Tibial nerve (tissue), 4 donors: ENCODE measurements at places on chromosomes 16 and 17. TPM values are rescaled to one million over a fixed set of nuclear protein-coding genes. Genes with fewer than 3 reads are reported as not detected.

GRCh38 chr16:56938664-56939513 lies 6.9 kb downstream of the HERPUD1 start:
- H3K36me3 ChIP-seq = peaks cover 9% of the 10 kb centered on the region
- H3K4me1 ChIP-seq = no peaks in the 10 kb centered on the region
- DNase-seq = no peak
- no peak overlapping the region for H3K4me3 ChIP-seq

GRCh38 chr17:41061964-41062363 lies 2.0 kb upstream of the KRTAP2-3 start:
- no peak overlapping the region for H3K27ac ChIP-seq
- no peak overlapping the region for H3K4me3 ChIP-seq
- no peaks in the 10 kb centered on the region for H3K36me3 ChIP-seq
- no peaks in the 10 kb centered on the region for H3K27me3 ChIP-seq
- DNase-seq = no peak

GRCh38 chr16:88619859-88620815 lies 18.2 kb upstream of the IL17C start:
- no peaks in the 10 kb centered on the region for H3K27me3 ChIP-seq
- peaks cover 20% of the 10 kb centered on the region for H3K4me1 ChIP-seq
- H3K36me3 ChIP-seq = no peaks in the 10 kb centered on the region
- H3K4me3 ChIP-seq = no peak overlapping the region
- no peak for DNase-seq

GRCh38 chr17:35775583-35775982 lies 14.9 kb downstream of the C17orf50 start:
- DNase-seq = no peak
- no peaks in the 10 kb centered on the region for H3K27me3 ChIP-seq
- H3K4me3 ChIP-seq = no peak overlapping the region
- H3K27ac ChIP-seq = peak overlapping the region; percentile 53

DNA sequence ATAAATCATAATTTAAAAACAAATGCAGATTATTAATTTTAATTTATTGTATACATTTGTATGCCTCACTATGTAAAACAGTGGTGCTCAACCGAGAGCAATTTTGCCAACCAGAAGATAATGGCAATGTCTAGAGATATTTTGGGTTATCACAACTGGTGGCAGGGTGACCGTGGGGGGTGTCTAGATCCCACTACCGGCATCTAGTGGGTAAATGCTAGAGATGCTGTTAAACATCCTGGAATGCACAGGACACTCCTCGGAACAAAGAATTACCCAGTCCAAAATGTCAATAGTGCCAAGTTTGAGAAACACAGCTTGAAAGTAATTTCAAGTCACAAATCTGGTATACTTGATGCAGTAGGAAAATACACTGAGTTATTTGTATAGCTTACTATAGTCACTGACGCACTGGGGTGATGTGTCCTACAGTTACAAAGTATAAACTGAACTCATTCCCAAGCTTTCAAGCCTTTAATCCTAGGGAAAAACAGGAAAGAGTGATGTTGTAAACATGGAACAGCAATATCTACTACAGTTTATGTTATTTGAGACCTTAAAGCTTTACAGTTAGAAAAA lies 133.5 kb downstream of the BRIP1 start:
- H3K36me3 ChIP-seq = no peaks in the 10 kb centered on the region
- DNase-seq = no peak
- no peaks in the 10 kb centered on the region for H3K27me3 ChIP-seq
- no peaks in the 10 kb centered on the region for H3K4me1 ChIP-seq

DNA sequence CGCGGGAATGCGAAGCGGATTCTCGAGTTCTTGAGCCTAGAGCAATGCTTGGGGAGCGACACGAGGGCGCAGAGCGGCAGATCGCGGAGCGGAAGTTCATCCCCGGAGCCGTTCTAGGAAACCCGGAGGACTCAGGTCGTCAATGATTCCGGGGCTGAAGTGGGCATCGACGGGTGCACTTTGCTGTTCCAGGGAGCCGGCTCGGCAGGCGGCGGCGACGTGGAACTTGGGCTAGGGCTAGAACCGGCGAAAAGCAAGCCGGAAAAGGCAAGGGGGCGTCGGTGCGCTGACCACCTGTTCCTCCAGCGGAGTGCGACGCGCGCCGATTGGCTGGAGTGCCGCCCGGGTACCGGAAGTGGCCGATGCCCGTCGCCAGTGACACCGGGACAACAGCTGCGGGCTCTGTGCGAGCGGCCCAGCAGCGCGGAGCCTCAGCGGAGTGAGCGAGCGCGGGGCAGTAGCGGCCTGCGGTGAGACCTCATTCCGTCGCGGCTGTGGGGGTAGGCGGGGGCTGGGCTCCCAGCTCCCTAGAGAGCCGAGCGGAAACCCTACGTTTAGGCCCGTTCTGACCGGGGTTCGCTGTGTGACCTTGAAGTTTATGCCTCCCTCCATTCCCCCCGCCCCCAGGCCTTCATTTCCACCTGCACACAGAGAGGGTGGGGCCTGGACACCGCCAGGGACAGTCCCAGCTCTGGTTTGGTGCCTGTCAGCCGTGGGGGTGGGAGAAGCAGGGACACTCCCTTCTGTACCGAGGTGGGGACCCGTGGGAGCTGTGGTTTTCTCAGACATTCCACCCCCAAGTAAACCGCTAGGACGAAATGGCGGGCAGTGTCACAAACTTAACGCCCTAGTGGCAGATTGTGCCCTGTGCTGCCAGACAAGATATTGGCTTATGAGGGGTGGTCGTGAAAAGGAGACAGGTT lies at the start of gene ZFP3:
Gene ZFP3 (plus strand): TSS at position 362 of the 923 bp plus-strand sequence. CDS start 13,038 bp downstream, outside the sequence.
- peak within 1 kb of the TSS; percentile 51 for H3K4me3 ChIP-seq
- H3K4me1 ChIP-seq = no peaks in the 10 kb centered on the region
- DNase-seq = peak; percentile 46
- H3K27me3 ChIP-seq = no peaks in the 10 kb centered on the region

DNA sequence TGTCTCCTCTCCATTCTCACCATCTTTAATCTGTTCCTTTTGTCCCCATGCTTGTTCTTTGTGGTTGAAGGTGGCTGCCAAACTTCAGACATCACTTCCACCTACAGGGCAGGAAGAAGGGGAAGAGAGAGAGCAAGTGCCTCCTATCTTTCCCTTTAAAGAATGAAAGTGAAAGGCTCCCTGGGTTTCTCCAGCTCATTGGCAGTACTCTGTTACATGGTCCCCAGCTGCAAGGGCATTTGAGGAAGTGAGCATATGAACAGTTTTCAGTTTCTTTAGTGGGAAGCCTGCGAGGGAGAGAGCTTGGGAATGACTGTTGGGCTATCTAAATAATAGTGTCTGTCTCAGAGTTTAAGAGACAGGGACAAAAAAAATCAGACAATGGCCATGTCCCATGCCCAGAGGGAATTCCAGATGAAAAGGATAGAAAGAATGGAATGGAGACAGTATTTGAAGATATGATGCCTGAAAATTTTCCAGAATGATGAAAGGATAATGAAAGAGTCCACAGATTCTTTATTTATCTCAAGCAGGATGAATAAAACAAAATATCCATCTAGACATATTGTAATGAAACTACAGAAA lies 159.9 kb downstream of the LGALS9B start:
- no peak overlapping the region for H3K27ac ChIP-seq
- H3K36me3 ChIP-seq = peaks cover 44% of the 10 kb centered on the region
- H3K27me3 ChIP-seq = no peaks in the 10 kb centered on the region
- DNase-seq = no peak
- no peaks in the 10 kb centered on the region for H3K4me1 ChIP-seq
- H3K4me3 ChIP-seq = no peak overlapping the region

- DNase-seq = no peak
- no peak overlapping the region for H3K27ac ChIP-seq
- H3K36me3 ChIP-seq = no peaks in the 10 kb centered on the region
Measured at GRCh38 chr16:78641433-78641832, 542.0 kb downstream of the WWOX start.

DNA sequence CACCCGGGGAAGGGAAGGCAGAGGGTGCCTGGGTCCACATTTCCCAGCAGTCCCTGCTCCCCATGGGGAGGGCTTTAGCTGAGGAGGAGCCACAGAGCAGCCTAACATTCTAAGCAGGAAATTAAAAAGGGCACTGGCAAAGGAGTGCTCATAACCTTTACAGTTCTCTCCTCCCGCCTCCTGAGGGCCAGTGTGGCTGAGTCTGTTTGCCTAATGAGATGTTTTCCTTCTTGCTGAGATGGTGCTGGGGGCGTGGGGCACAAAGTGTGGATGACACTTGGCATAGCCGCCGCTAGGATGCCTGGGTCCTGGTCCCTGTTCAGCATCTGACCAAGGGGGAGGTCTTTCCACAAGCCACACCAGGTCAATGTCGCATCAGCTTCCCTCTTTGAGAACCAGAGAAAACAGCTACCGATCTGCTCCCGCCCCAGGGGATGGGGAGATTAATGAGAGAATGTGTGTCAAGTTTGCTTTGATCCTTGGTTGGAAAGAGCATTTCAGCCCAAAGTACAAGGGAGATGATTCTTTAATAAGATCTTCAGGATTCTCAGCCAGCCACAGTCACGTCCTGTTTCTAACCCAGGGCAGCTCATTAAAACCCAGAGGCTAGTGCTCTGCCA lies 5.8 kb downstream of the KIF18B start:
- DNase-seq = no peak
- no peaks in the 10 kb centered on the region for H3K36me3 ChIP-seq
- H3K4me3 ChIP-seq = no peak overlapping the region
- no peaks in the 10 kb centered on the region for H3K4me1 ChIP-seq

DNA sequence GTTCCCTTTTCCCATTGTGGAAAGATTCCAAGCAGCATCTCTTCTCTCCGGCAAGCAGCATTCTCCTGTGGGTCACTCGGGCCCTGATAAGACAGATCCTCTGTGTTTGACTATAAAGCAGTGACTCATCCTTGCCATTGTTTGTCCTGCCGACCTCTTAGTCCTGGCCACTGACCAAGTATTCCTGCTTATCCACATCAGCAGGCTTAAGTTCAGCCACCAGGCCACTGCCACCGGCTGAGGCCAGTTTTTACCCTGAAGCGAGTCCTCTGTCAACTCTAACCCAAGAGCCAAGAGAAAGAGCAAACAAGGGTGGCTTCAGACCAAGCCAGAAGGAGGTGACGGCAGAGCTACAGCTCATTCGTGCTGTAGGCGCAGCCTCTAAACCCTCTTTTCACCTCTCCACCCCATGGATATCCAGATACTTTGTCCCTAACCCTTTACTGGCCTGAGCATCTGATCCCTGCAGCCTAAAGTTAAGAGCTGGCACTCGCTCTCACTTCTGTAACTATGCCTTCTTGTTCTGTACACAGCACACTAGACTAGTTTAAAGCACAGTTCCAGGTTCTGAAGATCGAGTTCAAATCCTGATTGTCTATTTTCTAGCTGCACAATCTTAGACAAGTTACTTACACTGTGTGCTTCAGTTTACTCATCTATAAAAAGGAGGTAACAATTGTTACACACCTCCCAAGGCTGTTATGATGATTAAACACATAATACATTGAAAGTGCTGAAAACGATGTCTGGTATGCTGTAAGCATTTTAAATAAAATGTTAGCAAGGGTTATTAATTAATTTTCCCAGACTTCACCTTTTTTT lies 31.0 kb downstream of the SOX9 start:
- DNase-seq = no peak
- no peak overlapping the region for H3K4me3 ChIP-seq
- no peaks in the 10 kb centered on the region for H3K27me3 ChIP-seq
- H3K27ac ChIP-seq = peak overlapping the region; percentile 4

DNA sequence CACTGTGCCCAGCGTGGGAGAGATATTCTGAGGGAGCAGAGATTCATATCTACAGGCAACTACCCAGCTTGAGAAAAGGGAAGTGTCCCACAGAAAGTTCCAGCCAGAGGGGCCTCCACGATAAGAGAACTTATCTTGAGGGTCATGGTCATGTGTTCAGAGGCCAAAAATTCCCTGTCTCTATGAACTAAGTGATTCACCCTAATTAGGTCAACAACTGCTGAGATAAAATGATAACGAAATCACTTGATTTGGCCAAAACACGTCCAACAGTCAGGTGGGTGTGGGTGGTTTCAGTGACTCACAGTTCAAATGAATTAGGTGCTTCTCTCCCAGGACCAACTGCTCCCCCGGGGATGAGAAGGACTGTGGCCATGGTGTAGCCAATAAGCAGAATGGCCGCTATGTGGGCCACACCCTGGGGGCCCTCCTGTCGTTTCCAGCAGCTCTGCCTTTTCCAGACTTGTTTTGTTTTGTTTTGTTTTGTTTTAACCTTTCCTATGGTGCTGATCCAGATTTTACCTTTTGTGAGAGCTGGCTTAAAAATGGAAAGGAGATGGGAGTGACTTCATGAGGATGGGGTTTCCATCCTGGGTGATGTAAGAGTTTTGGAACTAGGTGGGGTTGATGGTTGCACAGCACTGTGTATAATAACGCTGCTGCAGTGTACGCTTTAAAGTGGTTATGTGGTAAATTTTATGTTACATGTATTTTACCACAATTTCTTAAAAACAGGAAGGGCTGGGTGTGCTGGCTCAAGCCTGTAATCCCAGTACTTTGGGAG lies 8.7 kb downstream of the DNAI2 start:
- peaks cover 5% of the 10 kb centered on the region for H3K4me1 ChIP-seq
- no peaks in the 10 kb centered on the region for H3K27me3 ChIP-seq
- no peak for DNase-seq
- H3K4me3 ChIP-seq = no peak overlapping the region
- H3K36me3 ChIP-seq = no peaks in the 10 kb centered on the region

DNA sequence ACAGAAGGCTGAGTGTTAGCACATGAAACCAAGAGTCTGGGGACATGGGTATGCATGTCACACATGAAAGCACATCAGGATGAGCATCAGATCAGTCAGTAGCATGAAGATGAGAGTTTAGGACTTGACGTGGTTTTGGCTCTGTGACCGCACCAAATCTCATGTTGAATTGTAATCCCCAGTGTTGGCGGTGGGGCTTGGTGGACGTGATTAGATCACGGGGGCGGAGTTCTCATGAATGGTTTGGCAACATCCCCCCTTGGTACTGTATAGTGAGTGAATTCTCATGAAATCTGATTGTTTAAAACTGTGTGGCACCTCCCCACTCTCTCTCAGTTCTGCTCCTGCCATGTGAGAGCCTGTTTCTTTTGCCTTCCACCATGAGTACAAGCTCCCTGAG lies 46.4 kb downstream of the CNGB1 start:
- DNase-seq = no peak
- H3K4me1 ChIP-seq = no peaks in the 10 kb centered on the region
- H3K4me3 ChIP-seq = no peak overlapping the region
- no peaks in the 10 kb centered on the region for H3K27me3 ChIP-seq
- H3K27ac ChIP-seq = no peak overlapping the region

- no peaks in the 10 kb centered on the region for H3K4me1 ChIP-seq
- H3K27me3 ChIP-seq = no peaks in the 10 kb centered on the region
- no peak overlapping the region for H3K4me3 ChIP-seq
- H3K27ac ChIP-seq = no peak overlapping the region
- no peak for DNase-seq
Measured at GRCh38 chr17:50316016-50316587, 29.8 kb upstream of the XYLT2 start.

Gene SPATA22
- 2.7 TPM for total RNA-seq

Gene CDIP1
- total RNA-seq = 26.8 TPM

Gene PRSS27
- 2.4 TPM for total RNA-seq

Gene TAX1BP3
- total RNA-seq = 289 TPM

Gene KRT15
- total RNA-seq = not detected

Gene SDR42E2
- total RNA-seq = not detected

Gene MAPT
- 3.1 TPM for total RNA-seq

Gene ACE
- 7.5 TPM for total RNA-seq

Gene CA7
- total RNA-seq = not detected

Gene RNF43
- 0.66 TPM for total RNA-seq

Gene LSM12
- 22.3 TPM for total RNA-seq

Gene ZBTB4
- total RNA-seq = 63.6 TPM
